Stimulated activated CD8-positive, alpha-beta memory T cell treated with anti-CD3 and anti-CD28 coated beads, Interleukin-12 subunit alpha, Interleukin-12 subunit beta, amount 100 ng/mL, for 4 hours (primary cell): ENCODE measurements at places on chromosomes 7 and 10.
A peak's percentile ranks its signal among the peaks of the same experiment; 100 is the strongest.

DNA sequence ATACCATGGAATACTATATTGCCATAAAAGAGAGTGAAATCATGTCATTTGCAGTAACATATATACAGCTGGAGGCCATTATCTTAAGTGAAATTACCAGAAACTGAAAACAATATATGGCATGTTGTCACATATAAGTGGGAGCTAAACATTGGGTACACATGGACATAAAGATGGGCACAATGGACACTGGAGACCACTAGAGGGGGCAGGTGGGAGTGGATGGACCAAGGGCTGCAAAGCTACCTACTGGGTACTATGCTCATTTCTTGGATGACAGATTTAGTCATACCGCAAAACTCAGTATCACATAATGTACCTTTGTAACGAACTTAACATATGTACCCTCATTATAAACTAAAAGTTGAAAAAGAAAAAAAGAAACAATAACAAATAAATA, 1167.6 kb downstream of the NXPH1 start:
- DNase-seq, result no peak

GRCh38 chr10:83666762-83667161, 472.5 kb upstream of the GHITM start:
- DNase-seq, result no peak

GRCh38 chr7:32223721-32224120, 153.5 kb upstream of the PDE1C start:
- DNase-seq, result no peak

- DNase-seq, result no peak
Measured at GRCh38 chr7:30795161-30795948, 24.1 kb downstream of the MINDY4 start.

DNA sequence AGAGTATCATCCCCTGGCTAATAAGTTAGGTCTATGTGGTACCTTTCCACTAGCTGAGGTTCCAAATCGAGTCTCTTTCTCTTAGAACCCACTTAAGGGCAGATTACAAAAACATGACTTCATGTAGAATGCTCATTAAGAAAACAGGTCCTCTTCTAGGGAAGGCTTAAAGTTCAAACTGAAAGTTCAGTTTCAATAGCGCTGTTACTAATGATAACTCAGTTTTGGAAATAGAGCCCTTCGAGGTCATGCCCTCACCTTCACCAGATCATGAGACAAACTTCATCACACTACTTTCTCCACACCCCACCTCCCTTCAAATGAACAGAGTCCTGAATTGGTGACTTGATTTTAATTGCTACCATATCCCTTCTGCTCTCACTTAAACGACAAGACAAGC, 26.2 kb downstream of the HGF start:
- no peak for DNase-seq

GRCh38 chr7:146223851-146224250, 107.2 kb downstream of the CNTNAP2 start:
- DNase-seq, result no peak

GRCh38 chr7:127896659-127897058, 134.6 kb downstream of the LRRC4 start:
- DNase-seq, result no peak

GRCh38 chr7:44145479-44145968, 4.4 kb upstream of the MYL7 start:
- peak; percentile 43 for DNase-seq

DNA sequence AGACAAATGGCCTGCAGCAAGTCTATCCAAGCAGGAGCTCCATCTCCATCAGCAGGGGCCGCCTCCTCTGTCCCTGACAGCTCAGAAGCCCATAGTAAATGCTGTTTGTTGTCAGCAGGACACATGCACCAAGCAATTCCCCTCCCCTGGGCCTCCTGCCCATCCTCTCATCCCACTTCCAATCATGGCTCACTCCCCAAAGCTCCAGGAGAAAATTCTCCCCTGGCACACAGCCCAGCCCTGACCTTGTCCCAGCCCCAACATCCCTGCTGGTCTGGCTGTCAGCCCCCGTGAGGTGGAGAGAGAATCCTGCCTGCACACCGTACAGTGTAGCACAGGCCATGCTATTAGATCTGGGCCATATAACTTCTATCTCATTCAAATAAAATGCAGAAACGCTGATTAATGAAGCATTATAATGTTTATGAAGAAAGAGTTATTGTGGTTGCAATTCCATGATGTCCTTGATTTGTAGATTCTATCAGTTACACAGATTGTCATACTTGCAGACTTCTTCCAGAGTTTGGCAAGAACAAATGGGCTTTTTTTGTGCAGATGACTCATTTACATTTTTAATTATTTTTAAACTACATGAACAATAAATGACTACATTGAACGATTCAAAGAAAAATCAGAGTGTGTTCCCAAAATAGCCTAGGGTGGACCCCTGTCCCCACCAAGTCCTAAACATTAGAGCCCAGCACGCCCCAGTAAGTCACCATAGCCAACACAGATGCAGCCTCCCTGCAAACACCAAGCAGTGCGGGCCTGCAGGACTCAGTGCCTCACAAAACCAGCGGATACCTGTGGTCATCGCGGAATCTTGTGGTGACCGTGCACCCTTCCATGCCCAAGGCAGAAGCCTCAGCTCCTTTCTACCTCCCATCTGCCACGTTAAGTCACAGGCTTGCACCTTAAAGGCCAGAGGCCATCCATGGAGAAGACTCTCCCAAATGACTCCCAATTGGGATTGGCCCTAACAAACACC, 70.1 kb downstream of the COBL start:
- DNase-seq, result no peak

GRCh38 chr7:77684030-77684429, 12.2 kb upstream of the RSBN1L start:
- DNase-seq, result no peak
